ENCODE measurements at places on chromosomes 16 and 17.

DNA sequence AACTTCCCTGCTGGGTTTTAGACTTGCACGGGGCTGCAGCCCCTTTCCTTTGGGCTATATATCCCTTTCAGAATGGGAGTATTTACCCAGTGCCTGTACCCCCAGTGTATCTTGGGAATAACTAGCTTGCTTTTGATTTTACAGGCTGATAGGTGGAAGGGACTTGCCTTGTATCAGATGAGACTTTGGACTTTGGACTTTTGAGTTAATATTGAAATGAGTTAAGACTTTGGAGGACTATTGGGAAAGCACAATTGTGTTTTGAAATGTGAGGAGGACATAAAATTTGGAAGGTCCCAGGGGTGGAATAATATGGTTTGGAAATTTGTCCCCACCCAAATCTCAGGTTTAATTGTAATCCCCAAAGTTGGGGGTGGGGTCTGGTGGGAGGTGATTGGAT, 393.8 kb upstream of the KIF2B start:
- no peak for DNase-seq

DNA sequence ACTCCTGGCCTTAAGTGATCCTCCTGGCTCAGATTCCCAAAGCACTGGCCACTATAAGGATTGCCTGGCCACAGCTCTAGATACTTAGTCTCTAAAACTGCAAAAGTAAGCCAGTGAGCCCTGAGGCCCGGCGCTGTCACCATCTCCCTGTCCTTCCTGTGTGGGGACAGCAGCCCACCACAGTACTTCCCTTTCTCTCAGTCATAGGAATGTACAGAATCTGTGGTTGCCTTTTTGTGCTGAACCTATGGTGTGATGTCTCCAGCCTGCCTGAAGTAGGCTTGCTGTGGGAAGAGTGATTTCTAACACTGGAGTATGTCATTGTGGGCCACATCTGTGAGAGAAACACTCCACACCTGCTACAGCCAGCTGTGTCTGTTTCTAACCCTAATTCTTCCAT, 24.7 kb downstream of the NTAN1 start:
- no peak for DNase-seq

DNA sequence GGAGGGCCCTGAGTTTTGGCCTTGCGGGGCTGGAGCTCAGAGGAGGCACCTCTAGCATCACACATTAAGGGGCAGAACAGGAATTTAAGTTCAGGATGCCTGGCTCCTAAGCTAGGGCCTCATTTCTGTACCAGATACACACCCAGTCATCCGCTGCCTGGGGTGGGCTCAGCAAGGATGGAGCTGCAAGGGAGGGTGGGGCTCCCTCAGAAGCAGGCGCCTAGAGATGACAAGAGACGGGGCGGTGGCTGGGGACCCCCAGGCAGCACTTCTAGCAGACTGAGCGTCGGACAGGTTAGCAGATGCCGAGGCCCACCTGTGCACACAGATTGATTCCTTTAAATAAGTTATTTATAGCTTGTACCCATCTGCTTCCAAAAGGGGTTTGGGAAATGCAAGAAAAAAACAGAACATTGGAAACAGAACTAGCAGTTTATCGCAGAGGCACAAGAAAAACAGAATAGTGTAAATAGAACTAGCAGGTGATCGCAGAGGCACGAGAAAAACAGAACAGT, 47.6 kb upstream of the CBFA2T3 start:
- no peak for DNase-seq

DNA sequence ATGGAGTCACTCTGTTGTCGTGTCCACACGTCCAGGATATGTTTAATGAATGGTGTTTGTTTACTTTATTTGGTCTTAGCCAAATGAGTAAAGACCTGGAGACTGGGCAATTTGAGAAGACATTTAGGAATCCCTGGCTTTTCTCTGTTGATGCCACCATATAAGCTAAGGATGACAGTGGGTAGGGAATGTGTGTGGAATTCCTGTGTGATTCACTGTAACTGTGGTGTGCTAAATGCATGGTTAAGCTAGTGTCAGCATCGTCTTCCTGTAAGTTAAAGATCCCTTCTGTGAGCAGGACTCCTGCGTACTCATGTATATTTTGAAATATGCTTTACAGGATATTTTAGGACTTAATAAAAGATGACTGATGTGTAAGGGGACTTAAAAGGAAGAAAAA, 26.4 kb downstream of the GOSR1 start:
- DNase-seq: no peak

- DNase-seq: peak; percentile 55
These were observed 17.0 kb downstream of the DUSP14 start for GRCh38 chr17:37506678-37507077.

DNA sequence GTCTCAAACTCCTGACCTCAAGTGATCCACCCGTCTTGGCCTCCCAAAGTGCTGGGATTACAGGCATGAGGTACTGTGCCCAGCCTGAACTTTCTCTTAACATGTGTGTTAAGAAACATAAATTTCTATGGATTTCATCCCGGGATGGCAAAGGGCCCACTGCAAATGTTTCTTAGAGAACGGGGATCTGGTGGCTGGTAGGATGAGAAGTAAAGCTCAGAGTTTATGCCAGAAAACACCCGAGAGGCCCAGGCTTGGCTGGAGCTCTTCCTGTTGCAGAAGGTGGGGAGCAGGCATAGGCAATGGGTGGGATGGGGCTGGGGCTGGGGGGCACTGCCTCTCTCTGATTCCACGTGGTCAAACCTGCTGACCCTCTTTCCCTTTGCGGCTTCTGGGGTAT, 5.6 kb upstream of the CARHSP1 start:
- DNase-seq: no peak

DNA sequence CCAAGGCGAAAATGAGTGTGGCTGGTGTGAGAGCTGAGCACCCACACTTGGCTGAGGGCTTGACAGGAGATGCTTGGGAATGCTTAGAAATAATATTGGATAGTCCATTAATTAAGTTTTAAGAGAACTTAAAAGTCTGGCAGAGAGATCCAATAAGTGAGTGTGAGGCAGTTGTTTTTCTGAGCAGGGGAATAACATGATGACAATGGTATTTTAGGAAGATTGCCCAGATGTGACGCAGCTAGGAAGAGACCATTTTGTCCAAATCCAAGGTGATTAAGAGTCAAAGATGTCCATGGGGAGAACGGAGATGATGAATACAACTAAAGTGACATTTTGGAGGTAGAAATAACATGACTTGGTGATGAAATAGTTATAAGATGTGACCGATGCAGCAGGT, 102.8 kb upstream of the AXIN2 start:
- no peak for DNase-seq

- DNase-seq: no peak
These were observed 907.5 kb downstream of the CDH8 start for GRCh38 chr16:61128545-61129323.

DNA sequence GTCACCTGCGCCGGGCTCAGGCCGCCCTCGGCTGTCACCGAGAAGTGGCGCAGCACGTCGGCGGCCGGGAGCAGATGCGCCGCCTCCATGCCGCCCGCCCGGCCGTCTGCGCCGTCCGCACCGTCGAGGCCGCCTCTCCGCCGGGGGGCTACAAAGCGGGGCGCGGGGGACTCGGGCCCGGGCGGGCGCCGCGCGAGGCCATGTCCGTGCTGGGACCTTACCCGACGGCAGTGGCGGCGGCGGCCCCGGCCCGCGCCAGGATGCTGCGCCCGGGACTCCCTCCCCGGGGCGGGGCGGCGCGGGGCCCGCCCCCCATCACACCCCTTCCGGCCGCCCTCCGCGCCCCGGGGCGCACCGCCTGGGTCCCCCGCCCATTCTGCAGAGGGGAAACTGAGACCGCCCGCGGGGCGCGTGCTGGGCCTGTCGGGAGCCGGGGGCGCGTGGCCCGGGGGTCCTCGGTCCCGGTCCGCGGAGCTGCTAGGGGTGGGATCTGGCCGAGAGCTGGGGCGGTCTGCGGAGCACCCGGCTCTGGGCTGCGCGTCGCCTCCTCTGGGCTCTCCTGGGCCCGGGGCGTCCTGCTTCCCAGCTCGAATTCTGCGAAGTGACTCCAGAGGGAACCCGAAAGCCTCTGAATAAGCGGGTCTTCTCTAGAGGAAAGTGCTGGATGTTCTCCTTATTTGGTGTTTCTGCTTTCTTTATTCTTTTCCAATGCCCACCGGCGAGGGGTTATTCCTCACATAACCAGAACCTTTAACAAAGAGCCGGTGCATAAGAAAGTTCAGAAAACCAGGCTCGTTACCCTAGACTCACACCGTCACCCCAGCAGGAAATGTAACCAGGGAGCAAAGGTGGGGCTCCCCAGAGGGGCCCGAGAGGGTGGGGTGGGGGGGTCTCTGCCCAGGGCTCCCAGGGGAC, at the start of gene ATP2A3:
ATP2A3 (minus strand) TSS at position 235 of the 915 bp plus-strand sequence; CDS start at position 89, 146 bp downstream.
- DNase-seq: no peak

Measured in HepG2 (cell line).